Neural crest cell (in vitro differentiated cells): ENCODE measurements at places on chromosomes 2 and 18. TPM values are rescaled to one million over a fixed set of nuclear protein-coding genes. Genes with fewer than 3 reads are reported as not detected.

GRCh38 chr2:242020196-242021004 lies 150.9 kb downstream of the RTP5 start:
- no peak overlapping the region for H3K4me3 ChIP-seq
- H3K36me3 ChIP-seq = no peaks in the 10 kb centered on the region
- peaks cover 34% of the 10 kb centered on the region for H3K27me3 ChIP-seq
- H3K27ac ChIP-seq = peak overlapping the region; percentile 31
- DNase-seq = no peak
- no peaks in the 10 kb centered on the region for H3K4me1 ChIP-seq

GRCh38 chr2:213229814-213230213 lies 54.5 kb upstream of the SPAG16 start:
- no peaks in the 10 kb centered on the region for H3K27me3 ChIP-seq
- H3K36me3 ChIP-seq = no peaks in the 10 kb centered on the region
- H3K4me1 ChIP-seq = peaks cover 21% of the 10 kb centered on the region
- no peak overlapping the region for H3K27ac ChIP-seq

DNA sequence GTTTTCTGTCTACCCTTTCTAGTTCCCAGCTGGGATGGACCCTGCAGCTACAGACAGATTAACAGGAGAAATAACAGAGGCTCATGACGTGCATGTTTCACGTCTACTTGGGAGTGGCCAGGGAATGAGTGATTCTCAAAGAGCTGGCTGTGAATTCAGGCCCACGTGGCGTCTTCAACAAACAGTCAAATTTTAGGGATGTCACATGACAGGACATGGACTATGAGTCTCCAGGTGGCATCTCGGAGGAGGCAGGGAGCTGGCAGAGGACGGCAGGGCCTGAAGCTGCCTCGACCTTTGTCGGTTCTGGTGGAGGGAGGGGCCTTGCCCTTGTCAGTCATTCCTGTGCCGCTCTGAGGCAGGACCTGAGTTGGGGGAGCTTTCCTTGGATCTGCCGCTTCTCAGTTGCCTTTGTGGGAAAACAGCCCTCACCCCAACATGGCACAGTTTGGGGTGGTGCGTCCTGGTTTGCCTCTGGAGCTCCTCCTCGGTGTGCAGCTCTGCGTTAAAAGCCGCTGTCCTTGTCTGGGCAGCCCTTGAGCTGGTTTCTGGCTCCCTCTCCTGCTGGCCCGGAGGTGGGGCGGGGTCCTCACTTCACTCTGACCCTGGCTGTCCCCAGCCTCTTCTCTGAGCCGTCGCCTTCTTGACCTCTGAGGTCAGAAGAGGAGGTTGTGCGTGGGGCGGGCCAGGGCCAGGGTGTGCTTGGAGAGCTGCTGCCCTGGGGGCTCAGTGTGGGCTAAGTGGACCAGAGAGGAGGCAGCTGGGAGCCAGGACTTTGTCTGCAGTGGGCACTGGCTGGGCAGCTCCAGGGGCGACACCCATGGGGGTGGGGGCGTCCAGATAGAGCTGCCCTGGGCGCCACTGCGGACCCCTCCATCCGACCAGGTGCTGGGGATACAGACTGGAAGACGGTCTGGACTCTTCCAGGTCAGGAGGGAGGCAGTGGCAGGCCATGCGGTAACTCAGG lies 12.1 kb upstream of the GAL3ST2 start:
- peak overlapping the region; percentile 54 for H3K4me3 ChIP-seq
- H3K27me3 ChIP-seq = no peaks in the 10 kb centered on the region
- H3K4me1 ChIP-seq = peaks cover 15% of the 10 kb centered on the region

The PDE6D gene
- total RNA-seq = 35.8 and 38.8 TPM in 2 replicates

The C2orf74 gene
- total RNA-seq = 9.0 and 10.0 TPM in 2 replicates

The COL4A4 gene
- 0.16 and 0.19 TPM in 2 replicates for total RNA-seq

The CNTNAP5 gene
- total RNA-seq = 0.56 and 1.1 TPM in 2 replicates
